ENCODE measurements at places on chromosomes 12 and 14. TPM values are rescaled to one million over a fixed set of nuclear protein-coding genes. Genes with fewer than 3 reads are reported as not detected.

Gene TWF1
- 183 TPM for total RNA-seq

Gene PFDN5
- total RNA-seq: 243 TPM

Gene C14orf132
- total RNA-seq: 1.4 TPM

Gene FOXG1
- total RNA-seq: 3.7 TPM

Gene DHRS2
- total RNA-seq: 0.07 TPM

Data from nasal cavity respiratory epithelium epithelial cell of viscerocranial mucosa (primary cell).